ENCODE measurements at places on chromosomes 5 and 9. TPM values are rescaled to one million over a fixed set of nuclear protein-coding genes. Genes with fewer than 3 reads are reported as not detected.

The MSMP gene
- polyA plus RNA-seq: not detected

The SLC34A3 gene
- polyA plus RNA-seq: 7.8 TPM

The SLC1A1 gene
- 21.5 TPM for polyA plus RNA-seq

The CYFIP2 gene
- polyA plus RNA-seq: 123 TPM

The IL3 gene
- polyA plus RNA-seq: not detected

The LHX3 gene
- not detected for polyA plus RNA-seq

The PCSK5 gene
- polyA plus RNA-seq: 13.9 TPM

The COL23A1 gene
- 6.8 TPM for polyA plus RNA-seq

The STPG3 gene
- polyA plus RNA-seq: 1.7 TPM

- DNase-seq: no peak
Observed at GRCh38 chr5:167802755-167803431, 488.6 kb upstream of the WWC1 start.

- DNase-seq: no peak
Observed at GRCh38 chr5:73189871-73190376, 16.9 kb downstream of the TMEM174 start.

DNA sequence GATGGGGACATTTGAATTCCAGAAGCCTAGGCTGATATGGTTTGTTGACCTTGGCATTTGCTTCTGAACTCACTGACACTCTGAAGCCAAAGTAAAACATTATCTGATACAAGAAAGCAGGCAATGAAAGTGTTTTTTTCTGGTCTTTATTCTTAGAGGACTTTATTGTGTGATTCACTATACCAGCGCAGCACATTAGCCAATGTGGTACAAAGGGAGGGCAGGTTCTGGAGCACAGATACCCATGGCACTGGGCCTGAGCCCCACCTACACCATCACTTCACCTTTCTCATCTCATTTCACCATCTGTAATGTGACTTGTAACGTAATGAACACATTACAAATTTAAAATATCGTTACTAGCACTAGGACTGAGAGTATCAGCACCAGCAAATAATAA is 89.7 kb upstream of the ZNF366 start:
- DNase-seq: no peak

GRCh38 chr5:74952406-74952805 is 86.2 kb upstream of the FAM169A start:
- no peak for DNase-seq

GRCh38 chr9:97573482-97574073 is 59.6 kb downstream of the TSTD2 start:
- DNase-seq: no peak

DNA sequence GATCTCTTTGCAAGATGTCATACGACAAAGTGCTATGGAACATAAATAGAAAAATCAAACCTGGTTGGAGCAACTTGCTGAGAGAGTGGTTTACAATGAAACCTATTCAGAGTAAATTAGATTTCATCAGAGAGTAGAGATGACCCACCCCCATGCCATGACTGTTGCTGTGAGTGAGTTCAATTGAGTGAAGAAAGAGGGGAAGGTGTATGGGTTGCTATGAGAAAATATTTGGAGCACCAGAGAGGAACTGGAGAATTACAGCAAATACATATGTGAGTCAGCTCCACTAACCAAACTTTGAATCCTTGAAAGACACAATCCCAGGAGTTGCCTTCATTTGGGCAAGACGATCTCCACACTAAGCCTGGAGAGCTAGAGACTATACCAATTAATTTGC is 217.2 kb downstream of the RFX3 start:
- no peak for DNase-seq

GRCh38 chr9:93297659-93298497 is 113.9 kb downstream of the WNK2 start:
- no peak for DNase-seq

DNA sequence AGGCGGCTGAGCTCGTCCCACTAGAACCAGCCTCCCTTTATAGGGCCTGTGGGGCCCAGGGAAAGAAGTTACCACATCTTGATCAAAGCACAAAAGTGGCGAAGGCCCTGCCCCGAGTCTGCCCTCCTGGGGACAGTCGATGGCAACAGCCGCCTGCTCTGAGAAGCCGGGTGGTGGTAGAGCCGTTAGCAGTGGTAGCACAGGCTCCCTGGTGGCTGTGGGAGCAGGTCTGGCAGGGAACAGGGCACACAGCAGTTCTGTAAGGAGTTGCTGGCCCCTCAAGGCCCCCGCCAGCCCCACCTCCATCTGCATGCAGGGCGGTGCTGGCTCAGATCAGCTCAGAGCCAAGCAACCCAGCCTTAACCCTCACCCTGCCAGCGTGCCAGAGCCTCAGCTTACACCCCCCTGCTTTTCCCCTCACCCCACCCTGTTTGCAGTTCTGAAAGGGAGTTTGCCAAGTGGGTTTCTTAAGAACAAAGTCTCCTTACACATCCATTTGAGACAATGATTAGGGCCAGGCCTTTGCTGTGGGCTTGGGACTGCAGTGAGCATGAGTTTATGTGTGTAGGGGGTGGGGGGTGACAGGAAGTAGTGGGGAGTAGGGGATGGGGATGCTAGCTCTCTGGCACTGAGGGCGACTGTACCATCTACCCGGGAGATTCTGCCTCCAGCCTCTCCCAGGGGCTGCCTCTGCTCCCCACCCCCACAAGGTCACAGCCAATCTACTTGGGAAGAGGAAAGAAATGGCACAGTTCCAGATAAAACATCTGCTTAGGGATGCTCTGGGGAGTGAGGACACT is 11.8 kb downstream of the ACSL6 start:
- DNase-seq: no peak

GRCh38 chr5:95901676-95902627 is 59.7 kb downstream of the ELL2 start:
- DNase-seq: no peak

- DNase-seq: no peak
Observed at GRCh38 chr5:176776141-176776865, 34.1 kb upstream of the UNC5A start.

DNA sequence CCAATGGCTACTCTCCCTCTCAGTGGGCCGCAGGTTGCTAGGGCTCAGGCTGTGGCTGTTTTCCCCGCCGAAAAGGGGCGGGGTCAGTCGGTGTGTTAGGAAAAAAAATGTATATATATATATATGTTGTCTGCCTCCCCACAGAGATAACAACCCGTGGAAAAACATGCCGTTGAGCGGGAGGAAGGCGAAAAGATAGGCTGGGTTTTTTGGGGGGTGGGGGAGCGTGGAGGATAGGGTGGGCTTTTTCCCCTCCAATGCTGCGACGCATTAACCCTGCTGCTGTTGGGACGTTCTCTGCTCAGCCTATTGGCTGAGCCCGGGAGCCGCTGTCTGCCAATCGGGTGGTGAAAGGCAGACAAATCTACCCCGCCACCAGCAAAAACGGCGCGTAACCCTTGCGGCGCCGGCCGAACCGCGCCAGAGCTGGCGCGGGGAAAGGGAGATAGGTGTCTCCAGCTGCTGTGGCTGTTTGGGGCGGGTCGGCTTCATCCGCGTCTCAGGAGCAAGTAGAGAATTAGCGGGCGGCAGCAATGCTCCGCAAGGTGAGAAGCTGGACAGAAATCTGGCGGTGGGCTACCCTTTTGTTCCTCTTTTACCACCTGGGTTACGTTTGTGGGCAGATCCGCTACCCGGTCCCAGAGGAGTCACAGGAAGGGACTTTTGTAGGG is at the start of gene PCDHGC4:
PCDHGC4 (plus strand) TSS at position 390 of the 671 bp plus-strand sequence; CDS start at position 534, 144 bp downstream.
- no peak for DNase-seq

- DNase-seq: no peak
Observed at GRCh38 chr5:133967698-133968203, 674 bp downstream of the C5orf15 start.

GRCh38 chr9:23379842-23380241 is 446.2 kb downstream of the ELAVL2 start:
- no peak for DNase-seq

DNA sequence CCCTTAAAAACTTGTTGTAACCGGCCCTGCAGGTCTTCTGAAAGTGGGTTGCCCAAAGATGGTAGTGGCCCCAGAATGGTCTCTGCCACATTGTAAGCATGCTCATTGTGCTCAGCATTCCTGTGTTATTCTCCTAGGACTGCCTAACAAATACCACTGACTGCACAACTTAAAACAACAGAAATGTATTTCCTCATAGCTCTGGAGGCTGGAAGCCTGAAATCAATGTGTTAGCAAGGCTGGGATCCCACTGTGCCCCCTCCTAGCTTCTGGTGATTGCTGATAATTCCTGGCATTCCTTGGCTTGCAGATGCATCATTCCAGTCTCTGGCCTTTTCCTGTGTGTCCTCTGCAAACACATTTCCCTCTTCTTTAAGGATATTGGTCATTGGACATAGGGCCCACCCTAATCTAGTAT is 3.4 kb upstream of the GCNT4 start:
- no peak for DNase-seq

GRCh38 chr9:123457583-123457982 is 101.6 kb downstream of the CRB2 start:
- DNase-seq: peak; percentile 23

DNA sequence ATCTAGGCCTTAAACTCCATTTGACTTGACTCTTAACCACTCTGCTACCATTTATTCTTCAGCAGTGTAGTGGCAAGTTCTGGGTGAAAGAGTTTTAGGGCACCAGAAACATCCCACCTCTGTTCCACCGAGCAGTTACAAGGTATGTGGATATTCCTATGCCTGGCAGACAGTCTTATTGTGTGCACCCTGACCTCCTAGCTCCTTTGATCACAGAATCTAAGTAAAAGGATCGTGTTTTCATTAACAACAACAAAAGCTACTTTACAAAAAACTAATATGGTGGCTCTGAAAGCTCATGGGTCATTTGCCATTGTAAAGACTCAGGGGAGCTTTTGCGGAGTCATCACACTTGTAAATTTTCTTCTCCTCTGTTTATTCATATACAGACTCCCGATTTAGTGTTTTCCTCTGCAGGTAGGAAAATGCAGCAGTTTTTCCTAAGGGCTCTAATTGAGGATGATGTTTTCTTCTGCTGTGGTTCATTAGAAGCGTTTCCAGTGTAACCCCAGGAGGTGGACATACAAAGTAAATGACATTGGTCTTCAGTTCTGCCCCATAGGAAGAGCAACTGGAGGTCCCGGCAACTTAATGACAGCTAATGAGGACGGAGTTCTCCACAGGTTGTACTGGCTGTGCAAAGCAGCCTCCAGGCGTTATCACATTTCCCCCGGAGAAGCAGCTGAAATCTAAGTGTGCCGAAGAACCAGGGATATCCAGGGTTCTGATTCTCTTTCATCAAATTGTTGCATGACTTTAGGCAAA is 78.2 kb downstream of the ATP10B start:
- no peak for DNase-seq

DNA sequence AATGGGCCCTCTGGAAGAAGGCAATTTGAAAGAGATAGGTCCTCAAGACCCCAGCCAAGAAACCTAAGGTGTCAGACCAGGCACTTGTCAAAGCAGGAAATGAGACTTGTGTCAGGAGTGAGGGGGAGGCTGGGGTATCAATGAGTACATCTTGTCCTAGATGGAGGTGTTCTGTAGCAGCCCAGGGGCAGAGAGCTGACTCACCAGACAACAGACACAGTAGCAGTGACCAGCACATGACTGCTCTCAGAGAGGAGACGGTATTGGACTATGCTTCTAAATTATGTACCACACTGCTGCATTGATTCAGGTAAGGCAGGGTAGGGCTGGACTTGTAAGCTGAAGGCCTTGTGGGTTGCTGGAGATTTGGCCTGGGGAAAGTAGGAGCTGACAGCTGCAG is 551.2 kb upstream of the KLF4 start:
- no peak for DNase-seq

DNA sequence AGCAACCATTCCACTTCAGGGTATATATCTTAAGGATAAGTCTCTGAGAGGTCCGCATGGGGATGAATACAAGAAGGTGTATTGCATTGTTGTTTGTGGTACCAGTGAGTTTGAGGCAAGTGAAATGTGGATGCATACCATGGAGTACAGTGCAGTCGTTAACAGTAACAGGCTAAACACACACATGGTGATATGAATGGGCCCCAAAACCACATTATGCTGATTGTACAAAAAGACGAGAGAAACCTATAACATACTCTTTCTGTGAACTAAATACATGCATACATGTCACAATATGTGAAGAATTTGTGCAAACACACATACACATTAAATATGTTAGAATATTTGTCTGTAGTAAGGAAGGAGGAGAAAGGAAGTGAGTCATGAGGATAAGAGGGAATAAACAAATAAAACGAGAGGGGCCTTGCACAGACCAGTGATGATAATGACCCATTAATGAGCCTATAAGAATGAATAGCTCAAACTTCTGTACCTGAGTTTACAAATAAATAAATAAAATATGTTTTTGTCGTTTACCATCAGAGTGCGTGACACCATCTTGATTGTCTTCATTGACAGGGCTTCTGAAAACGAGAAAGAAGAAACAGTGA is 66.5 kb upstream of the RICTOR start:
- no peak for DNase-seq

Measured in right renal pelvis (tissue), 4 donors.